NCI-H1092 (cell line): ENCODE measurements at places on chromosomes 2 and 18.

DNA sequence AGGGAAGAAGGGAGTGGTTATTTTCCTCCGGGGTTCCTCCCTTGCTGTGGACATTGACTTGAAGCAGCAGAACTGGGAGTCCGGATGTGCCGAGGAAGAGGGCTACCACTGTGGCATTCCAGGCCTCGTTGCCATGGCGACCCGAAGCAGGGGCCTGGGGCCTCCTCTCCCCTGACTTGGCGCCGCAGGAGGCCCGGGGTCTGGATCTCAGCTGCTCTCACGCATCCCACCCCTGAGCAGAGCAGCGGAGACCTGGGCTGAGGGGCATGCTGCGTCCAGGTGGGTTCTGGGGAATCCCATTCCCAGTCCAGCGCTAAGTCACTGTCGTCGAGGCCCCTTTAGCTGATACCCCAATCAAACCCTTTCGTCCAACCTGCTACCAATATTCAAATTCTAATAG lies 100.2 kb downstream of the BCL11A start:
- no peak for DNase-seq

DNA sequence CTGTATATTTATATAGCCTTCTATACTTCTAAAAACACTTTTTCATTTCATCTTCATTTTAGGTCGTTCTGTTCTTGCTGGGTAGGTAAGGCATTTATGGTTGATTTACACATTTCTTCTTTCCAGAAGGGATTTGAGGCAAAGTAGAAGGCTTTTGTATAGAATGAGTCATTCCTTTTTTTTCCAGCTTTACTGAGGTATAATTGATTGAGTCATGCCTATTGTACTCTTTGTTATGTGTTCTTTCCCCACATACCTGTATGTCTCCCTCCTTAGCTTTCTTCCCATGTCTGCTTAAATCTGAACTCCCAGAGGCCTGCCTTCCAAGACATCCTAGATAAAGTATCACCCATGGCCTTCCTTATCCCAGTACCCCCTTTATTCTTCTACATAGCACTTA lies 4.8 kb upstream of the CDC42EP3 start:
- no peak for DNase-seq

DNA sequence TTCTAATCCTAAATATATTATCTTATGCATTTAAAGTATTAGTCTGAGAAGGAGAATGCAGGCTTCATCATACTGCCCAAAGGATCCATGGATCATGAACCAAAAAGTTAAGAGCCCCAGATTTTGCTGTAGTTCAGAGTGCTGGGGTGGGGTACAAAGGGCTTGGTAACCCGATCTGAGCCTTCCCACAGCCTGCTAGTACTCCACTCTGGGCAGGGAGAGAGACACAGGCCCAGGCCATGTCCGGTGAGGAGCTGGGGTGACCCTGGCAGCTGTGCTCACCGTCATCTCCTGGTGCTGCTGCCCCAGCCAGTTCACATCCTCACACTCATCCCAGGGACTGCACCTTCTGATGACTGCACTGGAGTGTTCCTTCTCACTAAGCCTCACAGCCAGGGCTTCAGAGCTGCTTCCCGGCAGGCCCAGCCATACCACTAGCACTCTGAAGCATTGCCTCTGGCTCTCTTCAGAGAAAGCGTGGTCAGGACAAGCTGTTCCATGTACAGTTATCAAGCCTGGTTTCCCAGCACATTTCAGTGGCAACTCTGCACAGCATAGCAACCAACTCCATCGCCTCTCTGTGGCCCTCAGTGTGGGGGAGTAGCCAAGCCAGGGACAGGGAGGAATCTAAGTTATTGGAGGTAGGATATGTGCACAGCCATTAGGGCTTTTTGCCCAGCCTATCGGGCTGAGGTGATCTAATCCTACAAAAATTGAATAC lies 189.0 kb upstream of the CTAGE1 start:
- no peak for DNase-seq

GRCh38 chr2:215722125-215722524 lies 286.3 kb upstream of the FN1 start:
- DNase-seq, result no peak

DNA sequence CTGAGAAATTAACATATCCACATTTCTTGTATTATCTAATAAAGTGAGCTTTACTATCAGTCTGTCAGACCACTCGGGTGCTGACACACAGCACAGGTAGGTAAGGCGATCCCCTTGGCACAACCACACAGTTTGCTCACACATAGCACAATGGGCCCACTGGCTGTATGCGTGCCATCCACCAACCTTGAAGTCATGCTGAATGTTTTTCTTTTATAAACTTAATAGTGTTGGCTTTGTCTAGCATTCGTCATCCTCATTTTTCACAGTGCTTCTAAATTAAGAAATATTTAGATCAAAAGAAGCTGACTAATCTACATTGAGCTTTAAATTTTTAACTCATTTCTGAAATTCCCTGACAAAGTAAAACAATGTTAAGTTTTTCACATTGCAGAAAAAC lies 50.0 kb upstream of the PAPOLG start:
- DNase-seq, result no peak

DNA sequence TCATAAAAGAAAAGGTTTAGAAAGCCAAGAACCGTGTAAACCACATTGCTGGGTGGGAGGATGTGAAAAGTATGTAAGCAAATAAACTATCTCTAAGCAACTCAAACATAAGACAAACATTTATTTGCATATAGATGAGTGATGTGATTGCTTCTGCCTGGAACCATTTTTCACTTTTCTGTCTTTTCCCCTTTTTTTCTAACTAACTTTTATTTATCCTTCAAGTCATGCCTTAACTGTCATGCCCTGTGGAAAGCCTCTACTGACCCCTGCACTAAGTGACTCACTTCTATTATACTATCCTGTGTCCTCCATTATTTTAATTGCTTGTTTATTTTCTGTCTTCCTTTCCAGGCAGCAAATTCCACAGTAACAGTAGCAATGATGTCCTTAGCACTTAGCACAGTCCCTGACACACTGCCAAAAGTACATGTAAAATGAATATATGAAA lies 87.5 kb upstream of the CTAGE1 start:
- DNase-seq, result no peak

GRCh38 chr18:25275412-25276001 lies 76.5 kb downstream of the ZNF521 start:
- DNase-seq, result no peak

DNA sequence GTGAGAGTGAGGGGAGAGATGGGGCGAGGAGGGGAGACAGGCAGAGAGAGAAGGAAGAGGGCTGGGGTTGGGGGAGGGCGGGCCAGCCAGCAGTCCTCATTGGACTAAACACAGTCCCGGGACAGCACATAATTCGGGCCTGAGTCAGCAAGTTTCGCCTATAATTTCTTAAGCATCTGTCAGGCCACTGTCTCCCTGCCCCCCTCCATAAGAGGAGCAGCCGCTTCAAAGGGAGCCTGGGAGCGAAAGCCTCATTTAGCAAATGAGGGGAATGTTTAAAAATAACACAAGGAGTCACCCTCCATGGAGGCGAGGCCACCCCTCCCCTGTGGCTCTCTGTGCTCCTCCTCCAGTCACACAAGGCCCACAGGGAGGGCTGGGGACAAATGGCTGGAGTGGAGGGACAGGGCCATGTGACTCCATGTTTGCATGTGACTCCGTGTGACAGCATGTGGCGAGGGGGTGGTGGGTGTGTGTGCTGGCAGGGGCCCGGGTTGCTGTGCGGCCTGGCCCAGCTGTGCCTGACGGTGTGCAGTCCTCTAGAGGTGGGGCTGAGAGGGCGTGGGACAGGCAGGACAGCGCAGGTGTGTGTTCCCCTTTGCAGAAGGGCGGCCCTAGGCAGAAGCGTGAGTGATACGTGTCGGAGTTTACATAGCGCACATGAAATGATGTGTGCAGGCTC lies 162.4 kb downstream of the CELF4 start:
- DNase-seq, result no peak

DNA sequence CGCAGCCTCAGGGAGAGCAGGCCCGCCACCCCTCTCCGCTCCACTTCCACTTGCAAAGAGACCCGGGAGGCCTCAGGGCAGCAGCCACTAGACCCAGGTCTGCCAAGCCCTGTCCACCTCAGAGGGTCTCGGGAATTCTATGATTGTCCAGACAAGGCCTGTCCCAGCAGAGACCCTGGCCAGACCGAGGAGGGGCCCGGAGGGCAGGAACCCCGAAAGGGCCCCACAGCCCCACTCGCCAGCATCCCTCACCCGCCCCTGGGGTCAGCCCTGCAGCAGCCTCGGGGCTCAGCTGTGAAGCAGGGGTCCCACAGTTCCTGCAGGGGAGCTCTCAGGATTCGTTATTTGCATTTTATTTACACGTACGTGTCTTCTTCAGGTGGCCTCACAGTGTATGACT lies 269.5 kb downstream of the EIPR1 start:
- no peak for DNase-seq

DNA sequence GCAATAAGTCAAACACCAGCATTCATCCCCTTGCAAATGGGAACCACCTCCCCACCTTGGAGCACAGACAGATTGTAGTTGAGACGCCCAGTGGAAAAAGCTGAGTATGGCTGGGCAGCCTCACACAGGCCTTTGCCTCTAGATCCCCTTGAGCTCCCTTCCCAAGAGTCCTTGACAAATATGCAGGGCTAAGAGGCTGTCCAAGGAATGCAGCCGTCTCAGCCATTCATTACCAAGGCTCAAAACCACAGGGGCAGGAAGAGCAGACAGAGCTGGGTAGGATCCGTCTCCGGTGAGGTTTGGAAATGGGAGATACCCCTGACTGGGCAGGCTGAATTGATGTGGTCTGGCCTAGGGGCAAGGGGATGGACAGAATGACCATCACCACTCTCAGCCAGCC lies 557.1 kb downstream of the TNS1 start:
- DNase-seq, result no peak

DNA sequence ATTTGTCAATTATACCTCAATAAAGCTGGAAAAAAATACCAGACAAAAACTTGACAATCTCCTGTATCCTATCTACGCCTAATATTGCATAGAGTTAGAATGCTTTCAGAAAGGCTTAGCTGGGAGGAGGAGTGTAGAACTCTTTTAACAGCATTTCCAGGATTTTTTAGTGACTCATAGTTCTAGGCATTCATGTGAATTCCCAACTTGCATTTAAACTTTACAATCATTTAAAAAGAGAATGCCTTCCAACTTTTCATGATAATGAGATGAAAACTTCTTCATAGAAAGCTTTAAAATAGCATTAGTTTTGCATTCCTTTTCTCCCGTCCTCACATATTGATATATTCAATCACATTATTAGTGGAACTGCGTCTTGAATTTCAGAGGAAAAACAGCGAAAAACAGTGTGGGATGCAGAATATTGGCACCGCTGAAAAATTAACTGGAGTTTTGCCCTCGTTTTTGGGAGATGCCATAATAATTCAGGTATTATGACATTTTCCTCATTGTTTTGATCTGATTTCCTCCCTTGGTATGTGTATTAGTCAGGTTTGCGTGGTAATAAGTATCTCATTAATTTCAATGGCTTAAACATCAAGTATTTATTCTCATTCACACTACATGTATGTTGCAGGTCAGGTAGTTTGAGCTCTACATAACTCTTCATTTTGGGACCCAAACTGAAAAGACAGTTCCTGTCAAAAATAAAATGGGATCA lies 293.2 kb upstream of the FIGN start:
- no peak for DNase-seq

DNA sequence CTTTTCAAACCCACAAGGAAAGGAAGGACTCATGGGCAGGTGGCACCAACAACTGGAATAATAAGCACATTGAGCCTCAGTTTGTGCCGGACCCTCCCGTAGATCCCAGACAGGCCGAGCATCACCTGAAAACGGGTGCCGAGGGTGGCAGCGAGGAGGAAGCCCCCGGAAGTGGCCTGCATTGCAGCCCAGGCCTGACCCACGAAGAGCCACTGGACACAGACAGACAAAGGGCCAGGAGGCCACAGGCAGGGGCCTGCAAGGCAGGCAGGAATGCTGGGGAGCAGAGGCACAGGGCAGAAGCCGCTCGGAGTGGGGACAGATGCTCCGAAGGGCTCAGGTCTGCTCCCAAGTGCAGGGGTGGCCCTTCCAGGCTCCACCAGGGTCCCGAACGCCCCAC lies 31.7 kb downstream of the MTERF4 start:
- DNase-seq, result no peak

DNA sequence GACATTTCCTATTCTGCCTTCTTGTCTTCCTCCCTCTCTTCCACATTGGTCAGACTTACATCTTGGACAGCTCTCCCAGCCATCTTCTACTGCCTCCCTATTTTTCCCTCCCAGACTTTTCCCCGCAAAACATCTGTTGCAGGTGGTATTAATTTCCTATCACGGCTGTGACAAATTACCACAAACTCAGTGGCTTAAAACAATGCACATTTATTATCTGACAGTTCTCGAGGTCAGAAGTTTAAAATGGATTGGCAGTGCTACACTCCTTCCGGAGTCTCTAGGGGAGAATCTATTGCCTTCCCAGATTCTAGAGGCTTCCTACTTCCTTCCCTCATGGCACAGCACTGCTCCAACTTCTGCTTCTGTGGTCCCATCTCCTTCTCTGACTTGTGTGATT lies 33.3 kb downstream of the STRADB start:
- no peak for DNase-seq

GRCh38 chr2:181157326-181157725 lies 176.9 kb downstream of the UBE2E3 start:
- DNase-seq, result no peak

DNA sequence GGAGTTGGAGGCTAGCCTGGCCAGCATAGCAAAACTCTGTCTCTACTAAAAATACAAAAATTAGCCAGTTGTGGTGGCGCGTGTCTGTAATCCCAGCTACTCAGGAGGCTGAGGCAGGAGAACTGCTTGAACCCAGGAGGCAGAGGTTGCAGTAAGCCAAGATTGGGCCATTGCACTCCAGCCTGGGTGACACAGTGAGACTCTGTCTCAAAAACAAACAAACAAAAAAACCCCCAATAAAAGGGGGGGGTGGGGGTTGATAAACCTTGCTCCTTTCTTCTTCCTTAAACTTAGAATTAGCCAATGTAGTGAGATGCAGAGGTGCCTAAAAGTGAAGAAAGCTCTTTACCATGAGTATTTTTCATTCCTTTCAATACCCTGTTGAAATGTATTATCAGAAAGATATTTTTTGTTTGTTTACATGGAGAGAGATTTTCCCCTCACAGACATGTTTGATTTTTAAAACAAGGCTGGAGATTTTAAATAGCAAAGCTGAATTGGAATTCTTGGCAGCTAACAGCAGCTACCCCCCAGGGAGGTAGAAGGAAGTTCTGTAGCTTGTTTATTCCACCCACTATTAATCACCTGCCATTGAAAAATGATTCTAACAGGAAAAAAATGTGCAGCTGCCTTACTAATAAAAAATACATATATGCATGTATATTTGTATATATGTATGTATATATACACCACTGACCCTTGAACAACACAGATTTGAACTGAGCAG lies 48.6 kb downstream of the GYPC start:
- no peak for DNase-seq
